A549 treated with dexamethasone at 1 μM for 4 hours (cell line): ENCODE measurements at places on chromosomes 2 and 18. TPM values are rescaled to one million over a fixed set of nuclear protein-coding genes. Genes with fewer than 3 reads are reported as not detected.

FAM237A gene
- total RNA-seq, result not detected in 5 replicates

CBLN2 gene
- total RNA-seq, result 0.06 to 0.12 TPM (median 0.10 TPM) in 4 of 5 replicates, not detected in the other

G6PC2 gene
- not detected in 5 replicates for total RNA-seq

COL4A3 gene
- 0.46 to 1.3 TPM (median 0.74 TPM) in 5 replicates for total RNA-seq

CEP68 gene
- 9.2 to 14.0 TPM (median 12.3 TPM) in 5 replicates for total RNA-seq

KLHL14 gene
- total RNA-seq, result not detected in 5 replicates

ZC3H6 gene
- 0.24 to 0.80 TPM (median 0.62 TPM) in 5 replicates for total RNA-seq

CCDC150 gene
- 3.0 to 4.9 TPM (median 4.5 TPM) in 5 replicates for total RNA-seq

POLR1B gene
- 22.9 to 26.2 TPM (median 24.8 TPM) in 5 replicates for total RNA-seq
